ENCODE measurements at places on chromosomes 13 and 19.

GRCh38 chr13:48731001-48731658 lies 77.4 kb downstream of the CYSLTR2 start:
- no peak for DNase-seq

DNA sequence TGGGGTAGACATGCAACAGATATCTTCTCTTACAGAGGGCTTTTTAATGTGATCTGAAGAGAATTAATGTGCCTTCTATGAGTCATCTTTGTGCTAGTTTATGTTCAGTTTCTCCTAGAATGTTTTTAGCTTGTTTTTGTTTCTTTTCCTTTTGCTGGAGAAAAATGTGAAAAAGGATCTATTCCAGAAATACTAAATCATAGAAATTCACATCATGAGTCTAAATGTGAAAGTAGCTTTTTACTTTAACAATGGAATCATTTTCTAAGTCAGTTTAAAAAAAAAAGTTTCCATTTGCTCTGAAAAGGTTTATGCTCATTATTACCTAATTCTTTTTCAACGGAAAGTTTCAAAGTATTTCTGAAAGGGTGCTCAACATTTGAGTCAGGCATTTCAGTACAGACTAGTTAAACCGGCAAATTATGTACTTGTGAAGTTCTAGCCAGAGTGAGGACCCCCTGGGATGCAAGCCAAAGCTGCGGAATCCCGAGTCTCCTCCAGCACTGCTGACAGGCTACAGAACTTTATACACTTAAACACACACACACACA lies 72.9 kb downstream of the SPATA13 start:
- DNase-seq = no peak

GRCh38 chr19:1650650-1651567 lies 1.5 kb downstream of the TCF3 start:
- peak; percentile 75 for DNase-seq

DNA sequence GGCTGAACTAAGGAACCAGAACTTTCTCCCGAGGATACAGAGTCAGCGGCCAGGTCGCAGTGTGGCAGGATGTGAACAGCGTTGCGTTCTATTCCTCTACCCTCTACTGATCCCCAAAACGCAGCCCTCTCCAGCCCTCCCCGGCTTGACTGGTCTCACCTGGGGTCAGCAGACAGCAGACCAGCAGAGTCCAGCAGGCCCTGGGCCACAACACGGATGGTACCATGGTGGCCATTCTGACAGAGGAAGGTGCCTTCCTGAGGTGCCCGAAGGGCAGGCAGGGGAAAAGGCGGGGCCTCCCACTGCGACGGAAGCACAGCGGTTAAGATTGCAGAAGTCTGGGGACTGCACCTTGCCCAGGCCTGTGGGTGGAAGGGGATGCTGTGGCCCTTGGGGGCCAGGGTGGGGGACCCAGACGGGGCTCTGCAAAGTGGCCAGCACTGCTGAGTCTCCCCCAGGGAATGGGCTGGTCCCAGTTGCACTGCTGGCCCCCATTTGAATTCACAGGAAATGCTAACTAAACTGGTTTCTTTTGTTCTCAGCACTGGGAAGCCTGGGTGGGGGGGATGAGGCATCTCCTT lies at the start of gene ICAM3:
Gene ICAM3 (minus strand): TSS at position 245 of the 581 bp plus-strand sequence. CDS start 10 bp downstream, at position 235.
- DNase-seq = peak; percentile 10

GRCh38 chr19:18414504-18415177 lies 4.6 kb upstream of the SSBP4 start:
- DNase-seq = no peak

DNA sequence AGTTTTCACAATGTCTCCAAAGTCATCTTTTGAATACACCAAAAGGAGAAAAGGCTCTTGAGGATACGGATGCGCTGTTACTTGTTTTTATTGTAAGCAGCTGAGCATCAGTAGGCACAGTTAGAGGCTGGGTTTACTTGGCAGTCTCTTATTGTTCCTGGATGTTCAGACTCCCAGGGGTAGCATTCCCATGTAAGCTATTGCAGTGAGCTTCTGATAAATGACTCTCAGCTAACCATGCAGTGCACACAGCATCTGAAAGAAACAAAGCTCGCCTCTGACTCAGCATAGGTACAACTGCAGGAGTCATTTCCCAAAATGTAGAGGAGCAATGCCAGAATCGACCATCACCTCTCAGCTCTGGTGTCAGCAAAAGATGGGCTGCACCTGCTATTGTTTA lies 84.8 kb downstream of the DCT start:
- DNase-seq = no peak

DNA sequence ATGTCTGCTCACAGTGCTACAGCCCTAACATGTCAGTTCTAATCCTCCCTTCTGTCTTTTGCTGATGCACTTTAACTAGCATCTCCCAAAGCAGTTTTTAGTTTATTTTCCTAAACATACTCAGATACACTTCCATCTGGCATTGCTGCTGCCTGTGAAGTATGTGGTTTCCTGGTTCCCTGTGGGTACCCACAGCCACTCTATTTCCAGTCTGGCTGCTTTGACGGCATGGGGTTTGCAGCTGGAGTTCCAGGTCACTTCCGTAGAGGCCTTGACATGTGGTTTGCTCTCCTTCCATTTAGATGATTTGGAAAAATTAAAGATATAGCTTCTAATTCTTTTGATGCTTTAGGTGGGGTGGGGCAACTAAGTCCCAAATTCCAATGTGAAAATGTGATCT lies 375.5 kb downstream of the PCDH20 start:
- DNase-seq = no peak

- DNase-seq = no peak
Measured at GRCh38 chr13:109408591-109409382, 377.6 kb downstream of the IRS2 start.

DNA sequence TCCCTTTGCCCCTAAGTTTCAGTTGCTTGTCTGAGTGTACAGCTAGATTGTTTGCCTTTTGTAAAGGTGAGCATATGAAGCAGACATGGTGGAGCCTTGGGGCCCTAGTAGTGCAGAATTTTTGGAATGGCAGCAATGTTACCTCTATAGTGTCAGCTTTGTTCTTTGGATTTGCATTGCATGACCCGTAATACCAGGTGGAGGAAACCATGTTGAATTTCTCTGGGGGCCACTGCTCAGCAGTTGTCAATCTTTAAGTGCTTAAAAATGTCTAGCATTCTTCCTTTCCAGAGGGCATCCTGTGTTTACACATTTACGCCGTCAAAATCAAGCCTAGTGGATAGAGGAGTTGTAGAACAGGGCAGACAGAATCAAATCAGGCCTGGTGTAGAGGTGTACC lies 303.3 kb downstream of the ATP8A2 start:
- DNase-seq = no peak

GRCh38 chr19:42185277-42185676 lies 32.2 kb downstream of the DEDD2 start:
- DNase-seq = no peak

- no peak for DNase-seq
Measured at GRCh38 chr19:58183817-58184215, 955 bp downstream of the ZNF274 start.

GRCh38 chr13:30712536-30713532 lies 22.5 kb upstream of the ALOX5AP start:
- no peak for DNase-seq

DNA sequence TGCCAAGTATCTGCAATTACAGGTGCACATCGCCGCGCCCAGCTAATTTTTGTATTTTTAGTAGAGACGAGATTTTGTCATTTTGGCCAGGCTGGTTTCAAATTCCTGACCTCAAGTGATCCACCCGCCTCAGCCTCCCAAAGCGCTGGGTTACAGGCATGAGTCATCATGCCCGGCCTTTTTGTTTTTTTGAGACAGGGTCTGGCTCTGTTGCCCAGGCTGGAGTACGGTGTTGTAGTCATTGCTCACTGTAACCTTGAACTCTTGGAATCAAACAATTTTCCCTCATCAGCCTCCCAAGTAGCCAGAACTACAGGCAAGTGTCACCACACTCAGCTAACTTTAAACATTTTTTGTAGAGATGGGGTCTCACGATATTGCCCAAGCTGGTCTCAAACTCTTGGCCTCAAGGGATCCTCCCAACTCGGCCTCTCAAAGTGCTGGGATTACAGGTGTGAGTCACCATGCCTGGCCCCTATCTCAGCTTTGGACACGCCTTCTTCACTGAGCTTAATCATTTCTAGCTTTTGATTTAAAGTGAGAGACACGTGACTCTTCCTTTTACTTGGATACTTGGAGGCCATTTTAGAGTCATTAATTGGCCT lies 4.0 kb upstream of the IRGC start:
- no peak for DNase-seq

DNA sequence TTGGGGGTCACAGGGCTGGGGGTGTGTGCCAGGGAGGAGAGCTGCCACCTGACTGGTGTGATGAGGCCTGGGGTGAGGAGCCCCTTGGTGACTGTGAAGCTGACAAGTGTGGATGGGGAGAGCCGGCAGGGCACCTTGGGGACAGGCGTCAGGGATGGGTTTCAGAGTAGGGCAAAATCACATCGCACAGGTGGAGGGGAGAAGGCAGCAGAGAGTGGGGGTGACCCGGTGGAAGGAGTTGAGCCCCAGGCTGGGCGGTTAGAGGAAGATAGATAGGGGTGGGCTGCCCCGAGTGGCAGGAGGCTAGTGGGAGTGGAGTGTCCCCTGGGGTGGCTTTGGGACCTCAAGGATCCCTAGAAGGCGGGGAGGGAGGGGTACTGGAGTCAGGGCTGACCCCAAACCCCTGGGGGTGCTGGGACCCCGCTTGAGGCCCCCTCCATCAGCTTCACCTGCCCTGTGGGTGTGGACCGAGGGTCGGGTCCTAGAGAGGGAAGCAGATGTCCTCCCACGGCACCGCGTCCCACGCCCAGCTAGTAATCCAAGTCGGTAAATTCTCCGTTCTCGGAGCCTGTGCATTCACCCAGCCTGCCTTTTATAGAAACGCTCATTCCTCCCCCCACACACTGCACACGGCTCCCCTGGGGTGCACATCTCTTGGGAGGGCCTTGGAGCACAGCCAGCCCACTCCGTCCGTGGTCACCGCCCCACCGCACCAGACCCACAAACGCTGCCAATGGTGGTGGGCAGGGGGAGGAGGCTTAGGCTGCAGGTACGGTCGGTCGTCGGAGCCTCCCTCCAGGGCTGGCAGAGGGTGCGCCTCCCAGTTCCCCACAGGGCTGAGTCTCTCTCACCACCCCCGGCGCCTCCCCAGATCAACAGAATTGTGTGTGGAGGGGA lies 2.4 kb downstream of the CTXN1 start:
- DNase-seq = no peak

DNA sequence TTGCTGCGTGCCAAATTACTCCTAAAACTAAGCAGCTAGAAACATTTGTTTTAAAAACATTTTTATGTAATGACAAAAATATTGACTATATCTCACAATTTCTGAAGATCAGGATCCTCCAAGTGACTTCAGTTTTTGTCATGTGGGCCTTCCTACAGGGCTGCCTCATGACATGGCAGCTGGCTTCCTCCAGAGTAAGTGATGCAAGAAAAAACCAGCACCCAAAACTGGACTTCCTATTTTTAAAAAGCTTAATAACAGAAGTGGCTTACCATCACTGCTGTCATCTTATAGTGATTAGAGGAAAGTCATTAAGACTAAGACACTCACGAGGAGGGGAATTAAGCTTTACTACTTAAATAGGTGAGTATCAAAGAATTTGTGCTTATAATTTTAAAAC lies 681.7 kb downstream of the PCDH17 start:
- no peak for DNase-seq

DNA sequence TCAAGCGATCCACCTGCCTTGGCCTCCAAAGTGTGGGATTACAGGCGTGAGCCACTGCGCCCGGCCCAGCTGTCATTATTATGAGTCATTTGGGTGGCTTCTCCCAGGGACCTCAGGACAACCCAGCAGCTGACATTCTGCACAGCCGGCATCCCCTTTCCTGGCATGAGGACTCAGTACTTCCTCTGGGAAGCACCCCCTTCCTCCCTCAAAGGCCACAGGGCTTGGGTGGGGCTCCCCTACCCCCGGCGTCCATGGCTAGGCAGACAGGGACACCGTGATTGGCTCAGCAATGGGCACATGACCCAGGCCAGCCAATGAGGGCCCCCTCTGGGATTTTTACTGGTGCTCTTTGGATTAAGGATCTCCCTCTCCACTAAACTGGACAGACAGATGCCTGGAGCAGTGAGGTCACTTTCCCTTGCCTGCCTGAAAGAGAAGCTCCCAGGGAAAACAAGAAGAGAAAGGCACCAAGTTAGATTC lies 6.0 kb downstream of the KANK2 start:
- DNase-seq = no peak

- DNase-seq = no peak
Measured at GRCh38 chr19:14540741-14541525, 11.5 kb downstream of the TECR start.

DNA sequence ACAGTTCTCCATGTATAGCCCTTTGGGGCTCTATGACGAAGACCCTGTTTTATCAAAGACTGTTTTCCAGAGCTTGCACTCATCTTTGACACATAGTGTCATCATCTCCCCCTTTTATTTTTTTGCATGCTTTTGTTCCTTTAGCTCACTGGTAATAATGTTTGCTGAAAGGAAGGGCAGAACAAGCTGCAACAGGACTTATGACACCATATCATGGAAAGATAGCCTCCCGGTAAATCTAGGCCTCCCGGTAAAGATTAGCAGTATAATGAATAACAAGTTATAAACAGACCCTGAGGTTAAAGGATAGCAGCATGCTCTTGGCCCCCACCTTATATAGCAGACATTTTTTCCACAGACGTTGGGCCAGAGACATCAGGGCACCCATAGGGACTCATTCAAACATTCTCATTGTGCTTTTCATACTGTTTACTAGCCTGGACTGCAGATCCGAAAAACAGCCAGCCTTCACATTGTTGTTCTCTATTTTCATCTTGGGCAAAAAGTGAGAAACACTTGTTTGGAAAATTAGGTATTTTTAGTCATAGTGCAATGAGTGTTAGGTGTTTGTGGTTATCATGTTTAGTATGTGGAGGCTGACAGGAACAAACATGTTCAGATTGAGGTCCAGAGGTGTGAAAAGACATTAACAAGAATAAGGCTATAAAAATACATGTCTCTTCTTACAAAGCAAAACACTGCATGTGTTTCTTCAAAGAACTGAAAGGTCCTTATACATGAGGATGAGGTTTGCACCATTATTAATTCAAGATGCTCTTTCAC lies 136.9 kb upstream of the SPRY2 start:
- DNase-seq = no peak

All from effector CD8-positive, alpha-beta T cell (primary cell).